ENCODE measurements at places on chromosomes 5 and 9.
A peak's percentile ranks its signal among the peaks of the same experiment; 100 is the strongest.

GRCh38 chr5:127844581-127845021 lies 141.4 kb downstream of the CCDC192 start:
- no peak for DNase-seq

GRCh38 chr5:61466017-61466416 lies 134.0 kb downstream of the ZSWIM6 start:
- no peak for DNase-seq

- DNase-seq, result peak; percentile 18
Observed at GRCh38 chr5:69368458-69369339, 621 bp downstream of the AK6 start.

- no peak for DNase-seq
Observed at GRCh38 chr9:2043243-2043642, 28.1 kb downstream of the SMARCA2 start.

GRCh38 chr5:171542525-171543140 lies 123.2 kb downstream of the FGF18 start:
- no peak for DNase-seq

DNA sequence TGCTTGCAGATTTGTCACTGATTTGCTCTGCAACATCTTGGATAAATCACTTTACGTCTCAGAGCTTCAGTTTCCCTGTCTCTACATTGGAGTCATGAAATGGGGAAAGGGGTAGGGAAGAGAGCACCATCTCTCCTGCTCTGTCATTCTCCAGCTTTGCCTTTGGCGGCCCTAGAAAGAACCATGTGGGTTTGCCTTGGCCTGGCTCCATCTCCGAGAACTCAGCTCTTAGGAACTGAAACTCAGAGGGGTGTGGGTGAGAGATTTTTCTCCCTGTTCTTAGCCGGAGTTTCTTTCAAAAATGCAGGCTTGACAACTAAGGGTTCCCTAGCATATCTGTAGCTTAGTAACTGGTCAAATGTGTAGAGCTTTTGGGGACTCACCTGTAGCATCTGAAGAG lies 123.5 kb downstream of the SMARCA2 start:
- no peak for DNase-seq

DNA sequence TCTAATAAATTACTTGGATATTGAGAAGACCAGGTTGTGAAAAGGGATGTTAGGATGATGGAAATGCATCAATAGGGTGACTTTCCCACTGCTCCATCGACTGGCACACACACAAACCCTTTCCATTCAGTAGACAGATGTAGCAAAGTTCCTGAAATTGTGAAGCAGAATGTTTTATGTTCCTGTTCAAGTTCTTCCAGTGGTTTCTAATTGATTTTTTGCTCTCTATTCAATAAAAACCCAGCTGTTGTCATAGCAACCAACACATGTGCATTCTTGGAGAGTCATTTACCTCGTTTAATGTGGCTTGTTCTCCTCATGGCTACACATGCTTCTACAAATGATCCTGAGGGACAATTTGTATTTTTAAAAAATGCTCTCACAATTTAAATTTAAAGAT lies 244.6 kb downstream of the RAB3C start:
- DNase-seq, result no peak

DNA sequence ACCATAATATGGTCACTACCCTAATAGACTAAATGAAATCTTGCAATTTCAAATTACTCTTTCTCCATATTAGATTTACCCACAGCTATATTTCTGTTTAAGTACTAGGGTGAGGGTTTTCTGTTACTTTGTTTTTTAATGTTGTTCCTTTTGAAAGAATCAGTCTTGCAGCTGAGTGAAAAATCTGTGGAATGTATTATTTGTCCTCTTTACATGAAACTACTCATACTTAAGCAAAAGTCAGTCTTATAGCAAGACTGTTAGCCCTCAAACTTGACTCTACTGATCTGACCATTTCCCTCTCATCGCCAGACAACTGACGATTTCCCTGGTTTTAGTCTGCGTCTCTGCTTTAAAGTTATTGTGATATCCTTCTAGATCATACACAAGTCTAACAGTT lies 84.0 kb downstream of the PIK3R1 start:
- no peak for DNase-seq

- no peak for DNase-seq
Observed at GRCh38 chr5:75009556-75010345, 42.6 kb downstream of the GCNT4 start.

DNA sequence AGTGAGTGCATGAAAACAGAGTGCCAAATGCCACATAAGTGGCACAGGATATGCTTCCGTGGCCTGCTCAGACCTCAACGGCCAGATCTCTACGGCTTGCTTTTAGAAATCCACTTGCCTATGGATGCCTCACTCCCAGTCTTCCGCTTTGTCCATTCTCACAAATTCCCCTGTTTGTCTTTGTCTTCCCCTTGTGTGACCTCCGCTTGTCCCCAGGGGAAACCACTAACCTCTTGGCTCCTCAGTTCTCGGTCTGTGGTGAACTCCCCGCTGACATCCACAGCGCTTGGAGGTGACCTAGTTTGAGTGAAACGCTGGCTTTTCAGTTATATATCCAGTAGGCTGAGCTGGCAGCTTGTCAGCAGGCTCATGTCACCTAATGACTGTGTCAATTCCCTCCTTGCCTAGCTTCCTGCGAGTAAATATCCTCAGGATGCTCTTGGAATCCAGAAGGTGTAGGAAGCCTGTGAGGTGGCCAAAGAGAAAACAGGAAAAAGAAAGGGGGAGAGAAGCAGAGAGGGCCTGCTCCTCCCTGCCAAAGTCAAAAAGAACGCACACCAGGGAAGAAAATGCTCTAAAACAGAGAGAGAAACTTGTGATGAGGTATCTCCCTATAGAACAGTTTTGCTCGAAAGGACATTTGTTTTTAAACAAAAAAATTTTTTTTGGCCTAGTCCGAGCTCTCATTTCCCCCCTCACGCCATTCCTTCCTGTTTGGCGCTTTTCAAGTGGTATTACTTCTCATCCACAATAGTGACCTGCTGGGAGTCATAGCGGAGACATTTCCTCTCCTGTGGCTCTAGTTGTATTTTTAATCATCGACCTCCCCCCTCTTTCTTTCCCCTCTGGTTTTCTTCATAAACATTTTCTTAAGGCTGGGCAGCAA lies 101.6 kb upstream of the SPRY4 start:
- peak; percentile 39 for DNase-seq

Measured in stimulated activated naive CD4-positive, alpha-beta T cell treated with Interleukin-2 at 50 U/mL for 16 hours (primary cell).